CD8-positive, alpha-beta memory T cell (primary cell): ENCODE measurements at places on chromosomes 4 and X. TPM values are rescaled to one million over a fixed set of nuclear protein-coding genes. Genes with fewer than 3 reads are reported as not detected.

NEIL3 gene
- 10.3 TPM for total RNA-seq

DNA sequence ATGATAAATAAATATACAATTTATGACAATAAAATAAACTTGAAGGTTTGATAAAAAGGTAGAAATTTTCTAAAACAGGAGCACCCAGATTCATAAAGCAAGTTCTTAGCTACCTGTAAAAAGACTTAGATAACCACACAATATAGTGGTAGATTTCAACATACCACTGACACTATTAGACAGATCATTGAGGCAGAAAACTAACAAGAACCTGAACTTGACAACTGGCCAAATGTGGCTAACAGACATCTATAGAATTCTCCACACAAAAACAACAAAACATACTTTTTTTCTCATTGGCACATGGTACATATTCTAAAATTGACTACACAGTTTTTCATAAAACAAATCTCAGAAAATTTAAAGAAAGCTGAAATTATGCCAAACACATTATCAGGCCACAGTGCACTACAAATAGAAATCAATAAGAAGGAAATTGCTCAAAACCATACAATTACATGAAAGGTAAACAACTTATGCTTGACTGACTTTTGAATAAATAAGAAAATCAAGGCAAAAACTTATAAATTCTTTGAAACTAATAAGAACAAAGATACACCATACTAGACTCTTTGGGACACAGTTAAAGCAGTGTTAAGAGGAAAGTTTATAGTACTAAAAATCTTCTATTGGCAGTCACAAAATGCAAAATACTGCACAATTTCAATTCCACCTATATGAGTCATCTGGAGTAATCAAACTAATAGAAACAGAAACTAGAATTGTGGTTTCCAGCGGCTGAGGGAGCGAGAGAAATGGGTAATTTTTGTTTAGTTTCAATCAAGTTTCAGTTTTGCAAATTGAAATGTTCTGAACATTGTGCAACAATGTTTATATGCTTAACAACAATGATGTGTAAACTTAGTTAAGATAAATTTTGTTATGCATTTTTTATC is 925.6 kb downstream of the SH3BGRL start:
- no peak for DNase-seq

TEC gene
- total RNA-seq = 2.4 TPM

DNA sequence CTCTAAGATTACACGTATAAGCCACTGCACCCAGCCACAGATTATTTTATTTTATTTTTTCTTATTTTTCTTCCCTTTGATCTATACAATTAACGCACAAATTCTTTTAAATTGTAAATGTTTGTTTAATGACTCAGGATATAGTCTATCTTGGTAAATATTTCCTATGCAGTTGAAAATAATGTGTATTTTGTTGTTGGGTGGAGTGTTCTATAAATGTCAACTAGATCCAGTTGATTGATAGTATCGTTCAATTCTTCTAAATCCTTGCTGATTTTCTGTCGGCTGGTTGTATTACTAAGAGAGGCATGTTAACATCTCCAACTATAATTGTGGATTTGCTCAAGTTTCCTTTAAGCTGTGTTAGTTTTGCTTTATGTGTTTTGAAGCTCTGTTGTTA is 92.0 kb downstream of the TRAPPC11 start:
- no peak for DNase-seq

GRCh38 chr4:32830160-32830559 is 2110.0 kb downstream of the PCDH7 start:
- DNase-seq = no peak

ADH7 gene
- not detected for total RNA-seq

DNA sequence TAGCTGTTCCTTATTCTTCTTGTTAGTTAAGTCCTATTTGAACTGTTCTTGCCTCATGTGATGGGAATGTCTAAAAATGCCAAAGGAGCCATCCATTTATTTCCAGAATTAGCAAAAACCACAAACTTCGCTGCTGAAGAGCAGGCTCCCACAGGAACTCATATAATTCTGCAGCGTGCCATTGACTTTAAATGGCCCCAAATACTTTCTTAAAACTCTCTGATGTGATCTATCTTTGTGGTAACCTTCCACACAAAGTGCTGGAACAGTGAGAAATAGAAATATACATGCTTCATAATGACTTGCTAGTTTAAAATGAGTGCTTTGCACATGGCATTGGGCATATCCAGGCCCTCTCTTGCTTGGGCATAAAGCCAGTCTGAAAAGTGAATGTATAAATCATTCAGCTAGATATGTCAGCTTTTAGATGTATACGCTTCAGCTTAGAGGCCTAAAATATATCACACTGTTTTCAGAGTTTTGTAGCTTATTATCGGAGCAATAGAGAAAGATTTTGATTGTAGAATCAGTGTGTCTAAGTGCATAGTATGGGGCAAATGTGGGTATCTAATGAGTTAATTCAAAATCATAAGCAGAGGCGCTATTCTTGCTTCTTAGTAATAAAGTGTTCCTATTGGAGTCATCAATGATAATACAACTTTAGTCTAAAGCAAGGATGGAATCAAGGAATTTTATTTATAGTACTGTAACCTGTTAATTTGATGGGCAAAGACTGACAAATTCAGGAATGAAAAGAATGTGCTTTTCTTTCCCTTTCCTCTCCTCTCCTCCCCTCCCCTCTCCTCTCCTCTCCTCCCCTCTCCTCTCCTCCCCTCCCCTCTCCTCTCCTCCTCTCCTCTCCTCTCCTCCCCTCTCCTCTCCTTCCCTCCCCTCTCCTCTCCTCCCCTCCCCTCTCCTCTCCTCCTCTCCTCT is 392.2 kb upstream of the ZFP42 start:
- DNase-seq = no peak

POU4F2 gene
- total RNA-seq = not detected

TECRL gene
- total RNA-seq = not detected

- DNase-seq = no peak
Observed at GRCh38 chr4:85474818-85475630, at the start of gene ARHGAP24. Gene ARHGAP24 (plus strand): TSS chr4:85475150.

- peak; percentile 33 for DNase-seq
Observed at GRCh38 chr4:931194-931959, 739 bp downstream of the GAK start.

DNA sequence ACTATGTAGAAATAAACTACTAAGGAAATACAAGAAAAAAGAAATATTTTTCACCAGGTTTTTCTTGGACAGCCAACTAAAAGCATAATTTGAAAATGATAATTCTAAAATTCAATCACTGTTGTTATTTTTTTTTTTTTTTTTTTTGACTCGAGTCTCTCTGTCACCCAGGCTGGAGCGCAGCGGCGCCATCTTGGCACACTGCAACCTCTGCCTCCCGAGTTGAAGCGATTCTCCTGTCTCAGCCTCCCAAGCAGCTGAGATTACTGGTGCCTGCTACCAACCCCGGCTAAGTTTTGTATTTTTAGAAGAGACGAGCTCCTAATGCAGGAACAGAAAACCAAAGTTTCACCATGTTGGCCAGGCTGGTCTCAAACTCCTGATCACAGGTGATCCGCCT is 122.3 kb upstream of the UGT8 start:
- DNase-seq = no peak

DNA sequence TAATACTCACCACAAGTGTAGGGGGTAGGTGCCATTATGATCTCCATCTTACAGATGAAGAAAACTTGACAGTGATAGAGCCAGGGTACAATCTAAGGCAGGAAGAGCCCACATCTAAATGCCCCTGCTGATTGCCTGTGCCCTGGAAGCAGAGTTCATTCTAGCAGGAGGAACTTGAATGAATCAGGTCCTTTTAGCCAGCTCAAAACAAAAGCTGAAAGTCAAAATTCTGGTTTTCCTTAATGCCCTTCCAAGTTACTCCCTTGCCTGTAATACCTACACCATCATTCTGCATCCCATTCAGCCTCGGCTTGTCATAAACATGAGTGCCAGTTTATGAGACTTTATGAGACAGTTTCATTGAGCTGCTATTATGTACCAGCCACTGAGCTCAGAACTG is 89.6 kb downstream of the SCD5 start:
- no peak for DNase-seq

TBX22 gene
- total RNA-seq = not detected

IL3RA gene
- 0.44 TPM for total RNA-seq
